Aorta (tissue), 5 donors: ENCODE measurements at places on chromosomes 5 and 9.

GRCh38 chr5:73153513-73153912, 19.5 kb upstream of the TMEM174 start:
- no peak for DNase-seq

DNA sequence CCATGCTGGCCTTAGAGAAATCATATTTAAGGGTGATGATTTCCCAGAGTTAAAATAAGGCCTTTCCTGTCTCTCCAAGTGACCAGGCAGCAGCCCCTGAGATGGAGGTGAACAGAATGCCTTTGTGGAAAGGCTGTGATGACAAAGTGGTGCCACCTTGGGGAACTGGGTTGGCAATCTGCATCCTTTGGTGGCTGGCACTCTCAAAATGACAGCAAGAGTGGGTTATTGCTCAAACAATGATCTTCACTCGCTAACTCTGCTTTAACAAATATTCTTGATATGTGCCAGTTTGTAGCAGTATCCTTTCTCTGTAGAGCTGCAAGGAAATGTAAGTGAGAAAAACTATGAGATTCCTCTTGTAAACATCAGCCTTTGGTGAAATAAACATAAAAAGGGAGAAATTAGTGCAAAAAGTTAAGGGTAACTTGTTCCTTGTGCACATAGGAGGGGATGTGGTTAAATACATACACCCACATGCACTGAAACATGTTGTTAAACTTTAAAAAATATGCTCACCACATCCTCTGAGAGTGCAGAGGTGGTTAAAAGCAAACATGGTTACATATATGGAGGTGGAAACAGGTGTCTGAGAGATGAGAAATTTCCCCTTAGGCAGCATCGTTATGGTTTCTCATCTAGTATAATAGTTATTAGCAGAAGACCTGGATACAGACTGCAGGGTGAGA, 373.4 kb upstream of the CTNND2 start:
- no peak for DNase-seq

DNA sequence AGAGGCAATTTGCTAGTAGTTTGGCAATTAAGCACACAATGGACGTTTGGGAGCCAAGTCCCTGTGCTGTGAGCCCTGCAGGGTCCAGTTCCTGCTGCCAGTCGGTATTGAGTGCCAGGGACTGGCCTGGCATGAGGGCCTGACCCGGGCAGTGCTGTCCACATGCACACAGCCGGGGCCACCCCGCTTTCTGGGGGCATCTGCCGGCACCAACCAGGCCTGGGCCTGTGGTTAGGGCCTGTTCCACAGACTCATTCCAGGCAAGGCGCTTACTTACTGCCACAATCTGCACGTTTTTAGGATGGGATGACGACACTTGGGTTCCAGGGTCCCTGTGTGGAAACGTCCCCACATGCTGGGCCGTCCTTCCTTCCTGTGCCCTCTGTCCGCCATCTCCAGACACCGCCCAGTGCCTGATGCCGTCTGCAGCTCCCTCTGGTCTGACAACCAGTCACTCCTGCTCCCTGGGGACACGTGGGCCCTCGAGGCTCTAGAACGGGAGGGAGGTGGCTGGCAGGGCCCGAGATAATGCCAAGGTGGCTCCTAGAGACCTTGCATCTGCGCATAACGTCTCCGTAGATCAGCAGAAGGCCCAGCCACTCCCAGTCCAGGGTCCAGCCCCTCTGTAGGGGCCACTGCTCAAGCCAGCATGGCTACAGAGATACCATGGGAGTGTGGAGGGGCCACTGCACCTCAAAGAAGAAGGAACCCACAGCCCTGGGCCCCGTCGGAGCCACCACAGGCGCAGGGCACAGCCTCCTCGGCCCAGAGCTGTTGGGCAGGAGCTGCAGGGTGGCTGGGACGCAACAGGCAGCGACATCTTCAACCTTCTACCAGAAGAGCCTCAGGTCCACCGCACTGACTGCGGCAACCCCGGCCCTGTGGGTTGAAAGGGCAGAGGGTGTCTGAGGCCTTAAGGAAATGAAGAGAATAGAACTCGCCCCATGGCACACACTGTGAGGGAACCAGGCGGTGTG, 24.7 kb downstream of the SLC9A3 start:
- no peak for DNase-seq

DNA sequence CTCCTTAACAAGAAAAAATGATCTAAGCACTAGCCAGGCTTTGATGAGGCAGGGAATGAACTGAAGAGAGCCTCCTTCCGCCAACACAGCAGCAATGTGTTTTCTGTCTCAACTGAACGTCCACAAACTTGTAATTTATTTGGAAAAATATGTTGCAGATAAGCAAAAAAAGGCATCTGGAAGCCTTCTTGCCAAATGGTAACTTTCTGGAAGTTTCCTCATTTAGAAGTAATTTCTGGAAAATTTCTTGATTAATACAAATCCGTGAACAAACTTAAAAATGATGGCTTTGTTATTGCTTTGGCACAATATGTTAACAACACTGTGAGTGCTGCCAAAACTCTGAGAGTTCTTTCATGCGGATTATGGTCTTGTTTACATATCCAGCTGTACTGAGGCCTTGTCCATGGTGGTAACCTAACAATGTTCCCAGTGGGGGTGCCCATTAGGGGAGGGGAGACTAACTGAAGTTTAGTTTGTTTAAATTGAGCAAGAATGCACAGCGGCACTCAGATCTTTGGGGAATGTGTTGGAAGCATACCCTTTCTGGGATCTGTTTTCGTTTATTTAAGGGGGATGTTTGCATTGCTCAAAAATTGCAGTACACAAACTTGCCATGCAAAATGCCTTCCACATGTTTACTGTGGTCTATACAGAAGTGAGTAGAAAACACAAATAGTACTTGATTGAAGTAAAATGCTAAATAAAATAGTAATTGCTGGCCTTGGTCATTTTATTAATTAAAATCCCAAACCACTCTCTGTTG, 334.7 kb downstream of the NR2F1-AS1 start:
- DNase-seq: no peak

DNA sequence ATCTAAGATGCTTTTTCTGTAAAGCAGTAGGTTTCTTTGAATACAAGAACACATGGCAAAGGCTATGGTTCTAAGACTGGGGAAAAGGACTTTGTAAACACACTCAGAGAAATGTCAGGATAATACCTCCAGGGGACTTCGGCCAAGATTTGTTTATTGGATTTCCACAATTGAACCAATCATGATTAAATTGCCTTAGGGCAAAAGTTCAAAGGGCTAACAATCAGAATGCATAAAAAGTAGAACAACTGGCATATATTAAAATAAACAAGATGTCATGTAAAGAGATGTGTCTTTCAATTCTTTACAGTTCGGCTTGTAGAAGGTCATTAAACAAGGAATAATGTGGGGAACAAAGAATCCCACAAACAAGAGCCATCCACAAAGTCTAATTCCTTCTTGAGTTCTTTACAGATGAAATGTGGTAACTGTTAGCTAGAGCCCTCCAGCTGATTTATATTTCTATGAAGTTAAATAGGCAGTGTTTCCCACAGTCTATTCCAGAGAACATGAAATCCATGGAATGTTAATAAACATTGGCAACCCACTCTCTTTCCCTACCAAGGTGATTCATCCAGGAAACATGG, 565.5 kb downstream of the ZNF608 start:
- no peak for DNase-seq

GRCh38 chr5:36619012-36619635, 12.7 kb downstream of the SLC1A3 start:
- DNase-seq: no peak

DNA sequence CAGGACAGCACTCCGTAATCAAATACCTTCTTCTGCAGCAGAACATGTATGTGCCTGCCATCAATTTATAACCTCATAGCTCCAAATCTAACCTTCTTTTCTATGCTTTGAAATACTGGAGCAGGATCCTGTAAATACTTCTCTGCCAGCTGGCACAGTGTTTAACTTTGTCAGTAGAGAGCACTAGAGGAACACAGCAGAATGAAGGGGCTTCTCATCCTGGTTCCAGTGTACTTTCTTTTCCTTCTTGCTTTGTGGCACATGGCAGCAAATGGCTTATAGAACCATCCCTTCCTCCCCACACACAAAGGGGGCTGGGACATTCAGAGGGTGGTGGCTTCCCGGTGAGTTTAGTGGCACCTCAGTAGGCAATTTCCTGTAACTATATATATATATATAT, 3.8 kb upstream of the FBXW11 start:
- DNase-seq: no peak
